Hindlimb muscle (tissue), 1 donor: ENCODE measurements at places on chromosomes 6 and 20. TPM values are rescaled to one million over a fixed set of nuclear protein-coding genes. Genes with fewer than 3 reads are reported as not detected.

DNA sequence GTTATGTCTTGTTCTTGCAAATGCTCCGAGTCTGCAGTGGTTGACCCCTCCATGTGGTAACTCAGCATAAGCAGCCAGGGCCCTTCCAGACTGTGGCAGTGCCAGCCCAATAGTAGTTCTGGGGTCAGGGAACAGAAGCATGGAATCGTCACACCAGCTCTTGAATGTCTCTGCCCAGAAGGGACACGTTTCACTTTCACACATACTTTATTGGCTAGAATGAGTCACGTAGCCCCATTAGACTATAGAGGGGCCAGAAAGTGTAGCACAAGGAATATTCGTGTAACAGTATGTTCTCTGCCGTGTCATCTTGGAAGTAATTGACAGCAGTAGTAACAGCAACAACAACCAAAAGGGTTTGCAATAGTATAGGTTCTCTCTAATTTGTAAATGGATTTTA lies 254.7 kb downstream of the FARS2 start:
- DNase-seq, result no peak

Gene SLC22A1
- polyA plus RNA-seq, result 0.77 TPM

Gene HLA-DMB
- polyA plus RNA-seq, result 11.5 TPM

DNA sequence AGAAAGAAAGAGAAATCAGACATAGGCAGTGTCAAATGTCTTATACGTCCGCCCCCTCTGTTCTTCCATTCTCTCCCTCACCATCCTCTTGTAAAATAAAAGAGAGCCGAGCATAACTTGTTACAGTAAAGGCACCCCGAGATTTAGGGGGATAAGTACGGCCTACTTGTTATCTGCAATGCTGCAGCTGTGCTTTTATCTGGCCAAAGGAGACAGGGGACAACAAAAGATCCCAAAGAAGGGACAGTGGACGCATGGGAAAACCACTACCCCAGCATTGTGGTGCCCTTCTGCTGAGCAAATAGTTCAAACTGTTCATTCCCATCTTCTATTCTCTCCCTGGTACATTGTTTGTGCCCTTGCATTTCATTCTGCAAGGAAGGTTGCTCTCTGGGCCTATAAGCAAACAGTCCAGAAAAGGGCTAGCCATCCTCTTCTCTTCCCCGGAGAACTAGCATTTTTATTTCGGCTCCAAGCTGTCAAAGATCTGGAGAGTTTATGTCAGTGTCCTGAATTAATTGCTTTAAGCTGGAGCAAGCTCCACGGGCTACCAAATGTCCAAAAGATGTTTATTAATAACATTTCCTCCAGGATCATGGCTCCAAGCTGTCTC lies 22.3 kb downstream of the FOXA2 start:
- no peak for DNase-seq

GRCh38 chr6:33751771-33752645 lies 5.3 kb upstream of the IP6K3 start:
- no peak for DNase-seq

GRCh38 chr6:162198076-162198475 lies 529.5 kb downstream of the PRKN start:
- DNase-seq, result no peak

DNA sequence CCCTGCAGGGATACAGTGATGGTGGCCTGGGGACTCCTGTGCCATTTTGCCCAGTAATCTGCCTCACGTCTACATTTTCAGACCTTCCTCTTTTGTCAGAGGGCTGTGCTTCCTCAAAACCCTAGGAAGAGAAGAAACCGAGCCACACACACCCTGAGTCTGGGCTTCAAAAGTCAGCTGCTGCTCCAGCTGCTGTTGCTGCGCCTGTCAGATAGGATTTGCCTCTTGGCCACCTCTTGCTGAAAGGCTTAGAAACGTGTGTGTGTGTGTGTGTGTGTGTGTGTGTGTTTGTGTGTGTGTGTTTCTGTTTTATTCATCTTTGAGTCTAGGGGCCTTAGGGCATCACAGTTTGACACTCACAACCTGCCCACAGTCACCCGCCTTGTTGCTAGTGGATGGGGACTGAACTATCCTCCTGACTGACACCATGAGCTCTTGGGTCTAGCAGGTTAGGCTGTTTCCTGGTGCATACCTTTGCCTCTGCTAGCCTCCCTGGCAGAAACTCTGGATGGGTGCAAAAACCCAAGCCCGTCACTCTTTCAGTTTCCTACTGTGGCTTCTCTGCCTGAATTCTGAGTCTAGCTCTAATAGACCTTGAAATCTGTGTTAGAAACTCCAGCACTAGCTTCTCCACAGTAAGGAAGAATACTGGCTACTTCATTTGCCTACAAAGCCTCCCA lies 94.9 kb upstream of the CEP85L start:
- peak; percentile 55 for DNase-seq

- DNase-seq, result no peak
Observed at GRCh38 chr20:2292416-2293110, 3.2 kb upstream of the TGM3 start.

GRCh38 chr6:88443554-88443953 lies 277.4 kb upstream of the CNR1 start:
- DNase-seq, result no peak

Gene IMPG1
- polyA plus RNA-seq, result 0.13 TPM

Gene FKBP1A
- polyA plus RNA-seq, result 257 TPM

DNA sequence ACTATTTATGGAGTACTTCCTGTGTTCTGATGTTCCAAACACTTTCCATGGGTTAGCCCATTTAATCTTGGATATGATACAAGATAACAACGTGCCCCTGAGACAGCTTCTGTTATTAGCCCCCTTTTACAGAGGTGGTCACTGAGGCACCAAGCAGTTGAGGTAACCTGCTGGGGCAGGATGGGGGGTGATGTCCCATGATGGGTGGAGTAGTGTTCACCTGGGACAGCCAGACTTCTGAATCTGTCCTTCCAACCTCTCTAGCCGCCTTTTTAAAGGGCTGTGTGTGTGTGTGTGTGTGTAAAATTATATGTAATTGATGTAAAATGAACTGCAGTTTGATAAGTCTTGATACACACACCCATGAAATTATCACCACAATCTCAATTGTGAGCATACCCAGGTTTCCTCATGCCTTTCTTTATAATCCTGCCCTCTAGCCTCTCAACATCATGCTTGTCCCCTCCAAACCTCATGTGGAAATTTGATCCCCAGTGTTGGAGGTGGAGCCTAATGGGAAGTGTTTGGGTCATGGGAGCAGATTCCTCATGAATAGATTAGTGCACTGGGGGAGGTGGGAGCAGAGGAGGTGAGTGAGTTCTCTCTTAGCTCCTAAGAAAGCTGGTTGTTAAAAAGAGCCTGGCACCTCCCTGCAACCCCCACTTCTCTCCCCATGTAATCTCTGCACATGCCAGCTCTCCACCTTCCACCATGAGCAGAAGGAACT lies 39.2 kb downstream of the PLAGL2 start:
- DNase-seq, result no peak

- no peak for DNase-seq
Observed at GRCh38 chr6:117908246-117909068, 1.4 kb downstream of the SLC35F1 start.

- no peak for DNase-seq
Observed at GRCh38 chr20:316316-317068, 8.9 kb upstream of the SOX12 start.

DNA sequence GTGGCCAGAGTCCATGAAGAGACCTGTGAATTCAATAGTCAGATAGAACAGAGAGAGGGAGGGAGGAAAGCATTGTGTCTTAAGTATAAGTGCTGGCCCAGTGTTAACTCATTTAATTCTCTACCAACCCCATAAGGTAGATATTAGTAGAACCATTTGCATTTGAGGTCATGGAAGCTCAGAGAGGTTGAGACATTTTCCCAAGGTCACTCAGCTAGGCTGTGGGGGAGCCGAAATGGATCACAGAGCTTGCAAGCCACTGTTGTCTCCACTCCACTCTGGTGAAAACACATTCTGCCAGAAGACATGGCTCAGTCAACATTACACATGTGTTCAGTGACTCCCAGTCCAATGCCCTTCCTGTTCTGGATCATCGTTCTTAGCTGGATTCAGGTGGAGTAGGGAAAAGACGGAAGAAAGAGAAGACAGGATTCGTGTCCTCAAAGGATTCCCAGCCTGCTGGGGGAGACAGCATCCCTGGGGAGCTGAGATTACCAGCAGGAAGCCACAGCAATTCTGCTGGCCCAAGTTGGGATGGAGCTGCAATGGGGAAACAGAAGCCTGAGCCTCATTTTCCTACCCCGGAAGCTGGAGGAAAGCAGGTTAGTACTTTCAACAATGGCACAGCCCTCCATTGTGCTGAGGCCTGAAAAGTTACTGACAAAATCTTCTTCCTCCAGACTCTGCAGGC lies 27.0 kb upstream of the MDGA1 start:
- no peak for DNase-seq

DNA sequence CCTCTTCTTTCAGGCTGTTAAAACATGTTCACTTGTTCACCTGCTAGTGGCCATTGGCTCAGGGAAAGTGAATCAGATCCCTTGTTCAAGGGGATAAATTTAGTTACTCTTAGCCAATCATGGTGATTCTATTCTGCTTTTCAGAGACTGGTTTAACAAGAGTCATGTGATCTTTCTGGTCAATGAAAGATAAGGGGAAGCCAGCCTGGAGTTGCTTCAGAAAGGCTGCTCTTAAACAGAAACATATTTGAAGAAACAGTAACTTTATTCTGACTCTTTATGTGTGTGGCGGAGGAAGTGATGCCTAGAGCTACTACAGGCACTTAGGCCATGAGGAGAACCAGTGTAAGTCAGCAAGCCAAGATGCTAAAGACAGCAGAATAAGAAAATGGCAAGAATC lies 28.1 kb upstream of the AHI1 start:
- DNase-seq, result no peak

DNA sequence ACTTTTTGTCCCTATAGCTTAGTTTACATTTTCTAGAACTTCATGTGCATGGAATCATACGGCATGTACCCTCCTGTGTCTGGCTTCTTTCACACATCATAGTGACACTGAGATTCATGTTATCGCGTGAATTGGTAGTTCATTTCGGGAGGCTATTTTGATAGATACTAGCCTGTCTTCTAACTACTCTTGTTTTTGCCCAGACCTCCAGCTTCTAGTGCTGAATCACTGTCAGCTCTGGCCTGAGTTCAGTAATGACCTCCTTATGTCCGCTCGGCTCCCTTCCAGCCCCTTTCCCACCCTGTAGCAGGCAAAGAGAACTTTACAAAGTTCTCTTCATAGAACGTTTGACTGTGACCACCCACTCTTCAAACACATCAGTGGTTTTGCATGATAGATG lies 14.1 kb downstream of the MYBL2 start:
- DNase-seq, result no peak

Gene ADISSP
- polyA plus RNA-seq, result 29.1 TPM

Gene SLC26A8
- polyA plus RNA-seq, result 0.17 TPM

Gene SLC17A2
- not detected for polyA plus RNA-seq

DNA sequence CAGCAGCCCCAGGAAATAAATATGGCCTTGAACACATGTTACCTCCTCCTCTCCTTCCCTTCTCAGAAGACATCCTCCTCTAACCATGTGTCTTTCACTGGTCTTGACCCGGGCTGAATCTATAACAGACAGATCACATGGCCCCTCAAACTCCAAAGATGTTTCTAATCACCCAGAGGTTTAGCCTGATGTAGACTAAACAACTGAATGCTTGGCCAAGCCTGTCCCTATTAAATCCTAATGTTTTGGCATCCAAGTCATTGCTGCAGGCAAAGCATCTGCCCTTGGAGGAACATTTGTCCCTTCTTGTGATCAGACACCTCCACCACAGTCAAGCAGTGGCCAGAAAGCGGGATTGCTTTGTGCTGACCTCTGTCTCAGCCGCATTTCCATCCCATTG lies 65.5 kb downstream of the ANKRD60 start:
- DNase-seq, result no peak

Gene CRIP3
- polyA plus RNA-seq, result 2.1 TPM

DNA sequence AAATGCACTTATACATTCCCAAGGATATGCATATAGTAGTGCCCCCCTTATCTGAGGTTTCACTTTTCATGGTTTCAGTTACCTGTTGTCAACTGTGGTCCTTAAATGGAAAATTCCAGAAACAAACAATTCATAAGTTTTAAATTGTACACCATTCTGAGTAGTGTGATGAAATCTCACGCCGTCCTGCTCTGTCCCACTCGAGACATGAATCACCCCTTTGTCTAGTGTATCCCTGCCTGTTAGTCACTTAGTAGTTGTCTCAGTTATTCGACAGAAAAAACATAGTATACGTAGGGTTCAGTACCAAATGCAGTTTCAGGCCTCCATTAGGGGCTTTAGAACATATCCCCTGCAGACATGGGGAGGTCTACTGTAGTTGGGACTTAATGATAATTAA lies 57.0 kb downstream of the MAP1LC3A start:
- DNase-seq, result no peak

DNA sequence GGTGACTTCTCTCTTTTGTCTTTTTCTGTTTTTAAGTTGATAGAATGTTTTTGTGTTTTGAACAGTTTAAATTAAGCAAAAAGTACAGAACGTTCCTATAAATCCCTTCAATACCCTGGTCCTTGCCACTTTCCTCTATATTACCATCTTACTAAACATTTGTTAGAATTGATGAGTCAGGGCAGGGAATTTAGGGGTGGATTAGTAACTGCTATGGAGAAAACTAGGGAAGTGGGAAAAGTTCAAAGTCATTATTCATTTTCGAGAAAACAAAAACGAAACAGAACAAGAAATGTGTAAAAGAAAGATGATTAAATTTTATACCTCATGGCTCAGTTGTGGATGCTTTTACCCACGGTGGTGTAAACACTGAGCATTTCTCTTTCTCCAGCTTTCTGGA lies 240.4 kb upstream of the SULF2 start:
- DNase-seq, result no peak

Gene RIPPLY2
- 0.23 TPM for polyA plus RNA-seq

Gene COL12A1
- 256 TPM for polyA plus RNA-seq

Gene TMEM74B
- 4.9 TPM for polyA plus RNA-seq

GRCh38 chr6:147221739-147222138 lies 17.5 kb downstream of the STXBP5 start:
- no peak for DNase-seq

GRCh38 chr20:49631061-49631716 lies 63.3 kb upstream of the PTGIS start:
- DNase-seq, result peak; percentile 50

DNA sequence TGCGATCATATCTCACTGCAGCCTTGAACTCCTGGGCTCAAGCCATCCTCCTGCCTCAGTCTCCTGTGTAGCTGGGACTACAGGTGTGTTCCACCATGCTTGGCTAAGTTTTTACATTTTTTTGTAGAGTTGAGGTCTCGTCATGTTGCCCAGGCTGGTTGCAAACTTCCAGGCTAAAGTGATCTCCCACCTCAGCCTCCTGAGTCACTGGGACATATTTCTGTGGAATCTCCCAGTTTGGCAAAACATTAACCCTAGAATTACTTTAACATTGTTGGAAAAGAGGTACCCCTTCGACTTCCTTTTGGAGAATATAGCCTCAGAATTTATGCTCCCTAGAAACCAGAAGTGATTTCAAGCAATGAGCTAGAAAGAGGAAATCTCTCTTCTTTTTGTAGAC lies 57.2 kb downstream of the SHLD1 start:
- no peak for DNase-seq

DNA sequence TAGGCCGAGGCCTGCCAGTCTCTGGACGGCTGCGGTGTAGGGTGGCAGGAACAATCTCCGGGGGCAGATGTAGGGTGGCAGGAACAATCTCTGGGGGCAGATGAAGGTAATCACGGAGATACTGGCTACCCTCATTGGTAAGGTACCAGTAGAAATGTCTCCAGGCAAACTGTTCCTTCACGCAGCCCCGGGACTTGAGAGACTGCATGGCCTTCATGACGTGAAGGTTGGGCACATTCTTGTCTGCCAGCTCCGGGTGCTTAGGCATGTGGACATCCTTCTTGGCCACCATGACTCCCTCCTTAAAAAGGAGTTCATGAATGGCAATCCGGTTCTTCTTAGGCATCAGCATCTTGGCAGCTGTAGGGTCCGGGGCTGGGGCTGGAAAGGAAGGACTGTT lies 6.1 kb downstream of the FAM110A start:
- no peak for DNase-seq

GRCh38 chr20:7155282-7155681 lies 387.8 kb downstream of the BMP2 start:
- no peak for DNase-seq

Gene GPR6
- polyA plus RNA-seq, result not detected
